ENCODE measurements at places on chromosomes 2 and 18.

- no peak for DNase-seq
These were observed 474 bp upstream of the GCA start for GRCh38 chr2:162343492-162343823.

DNA sequence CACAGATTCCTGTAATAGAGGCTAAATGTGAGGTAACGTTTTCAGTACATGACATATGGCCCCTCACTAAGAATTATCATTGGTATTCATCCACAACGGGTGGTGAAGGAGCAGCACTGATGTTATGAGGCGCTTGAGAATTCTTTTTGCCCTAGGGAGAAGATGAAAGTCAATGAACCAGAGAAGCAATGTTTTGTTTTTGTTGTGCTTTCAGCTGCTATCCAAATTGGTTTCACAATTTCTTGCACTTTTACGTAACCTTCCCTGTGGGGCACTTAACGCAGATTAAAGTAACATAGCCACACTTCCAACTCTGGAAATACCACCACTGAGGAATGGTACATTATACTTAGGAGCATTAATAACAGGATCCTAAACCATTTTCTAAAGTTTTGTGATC, 13.3 kb upstream of the CCDC85A start:
- DNase-seq, result no peak

GRCh38 chr2:100747551-100747950, 72.4 kb upstream of the NPAS2 start:
- DNase-seq, result no peak

- peak; percentile 89 for DNase-seq
These were observed at the start of gene SERPINE2 for GRCh38 chr2:224039080-224039769. Gene SERPINE2, minus strand, starts transcription at chr2:224039286. Its CDS starts 37,386 bp downstream, at chr2:224001900.

GRCh38 chr2:10405448-10405847, 42.7 kb downstream of the ODC1 start:
- peak; percentile 95 for DNase-seq

DNA sequence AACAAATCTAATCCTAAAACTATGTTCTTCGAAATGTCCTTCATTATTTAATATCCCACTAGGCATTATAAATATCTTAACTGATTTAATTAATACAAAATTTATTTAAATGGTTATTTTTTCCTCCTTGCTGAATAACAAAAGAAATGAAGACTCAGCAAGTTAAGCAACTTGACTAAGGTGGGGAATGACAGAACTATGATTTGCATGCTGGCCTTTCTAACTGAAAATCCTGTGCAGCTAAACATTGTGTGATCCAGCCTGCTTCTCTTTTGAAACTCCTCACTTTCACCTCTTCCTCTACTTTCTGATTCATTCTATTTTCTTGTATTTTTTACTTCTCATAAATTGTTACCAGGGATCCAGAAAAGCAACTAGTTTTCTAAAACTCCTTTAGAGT, 132.0 kb downstream of the CALCRL start:
- no peak for DNase-seq

DNA sequence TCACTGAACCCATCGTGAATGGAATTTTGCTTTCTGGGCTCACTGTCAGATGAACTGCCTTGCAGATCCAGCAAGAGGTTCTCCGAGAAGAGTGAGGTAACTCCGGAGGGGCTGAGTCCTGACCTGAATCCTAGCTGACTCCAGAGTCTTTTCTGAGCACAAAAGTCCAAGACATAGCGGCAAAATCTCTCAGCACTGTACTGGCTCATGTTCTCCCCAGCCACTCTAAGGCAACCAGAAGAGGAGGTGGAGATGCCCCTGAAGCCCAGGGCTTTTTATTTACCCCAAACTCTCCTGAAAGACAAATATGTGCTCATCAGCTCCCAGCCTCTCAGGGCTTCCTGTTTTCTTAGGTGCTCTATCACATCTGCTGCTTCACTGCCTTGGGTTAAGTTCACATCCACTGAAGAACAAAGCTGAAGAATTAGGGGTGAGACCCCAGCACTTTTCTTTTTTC, 221.8 kb downstream of the MREG start:
- no peak for DNase-seq

DNA sequence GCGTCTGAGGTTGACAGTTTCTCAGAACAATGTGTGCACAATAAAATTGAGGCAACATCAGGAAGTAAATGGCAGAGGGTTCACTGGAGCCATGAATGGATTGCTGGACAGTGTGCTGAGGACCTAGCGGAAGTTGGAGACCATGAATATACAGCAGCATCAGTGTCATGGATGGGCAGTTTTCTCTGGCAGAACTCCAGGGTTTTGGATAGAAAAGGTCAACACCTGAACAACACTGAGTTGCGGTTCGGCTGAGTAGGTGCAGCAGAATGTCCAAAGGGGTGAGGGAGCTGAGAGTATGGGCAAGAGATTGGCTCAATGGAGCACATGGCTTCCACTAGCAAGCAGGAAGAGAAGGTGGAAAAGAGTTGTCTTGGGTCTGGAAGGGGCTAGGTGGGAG, 73.7 kb downstream of the DNER start:
- DNase-seq, result no peak

- no peak for DNase-seq
These were observed 121.0 kb downstream of the KLHL29 start for GRCh38 chr2:23505984-23506380.

DNA sequence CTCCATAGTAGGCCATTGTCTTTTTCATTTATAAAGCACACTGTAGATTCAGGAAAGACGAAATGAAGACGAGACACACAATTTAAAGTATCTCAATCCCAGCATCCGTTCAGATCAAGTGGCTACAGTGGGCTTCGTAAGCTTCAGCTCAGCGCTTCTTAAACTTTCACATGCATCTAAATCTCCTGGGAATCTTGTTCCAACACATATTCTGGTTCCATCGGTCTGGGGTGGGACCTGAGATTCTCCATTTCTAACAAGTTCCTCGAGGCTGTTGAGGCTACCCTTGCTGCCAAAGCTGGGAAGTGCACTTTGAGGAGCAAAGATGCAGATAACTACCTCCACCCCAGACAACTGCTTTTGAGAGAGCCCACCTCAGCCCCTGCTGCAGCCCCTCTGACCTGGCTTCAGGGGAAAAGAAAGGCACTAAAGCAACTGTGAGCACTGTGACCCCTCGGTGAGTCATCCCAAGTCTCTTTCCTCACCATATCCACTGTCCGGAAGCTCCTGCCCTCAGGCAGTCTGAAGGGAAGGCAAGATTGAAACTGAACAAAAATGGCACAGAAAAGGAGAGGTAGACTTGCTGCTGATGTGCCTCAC, 201.1 kb upstream of the FBXO11 start:
- peak; percentile 69 for DNase-seq

GRCh38 chr2:215377283-215377682, 58.6 kb downstream of the FN1 start:
- no peak for DNase-seq

GRCh38 chr2:16408331-16409005, 257.2 kb downstream of the CYRIA start:
- no peak for DNase-seq

DNA sequence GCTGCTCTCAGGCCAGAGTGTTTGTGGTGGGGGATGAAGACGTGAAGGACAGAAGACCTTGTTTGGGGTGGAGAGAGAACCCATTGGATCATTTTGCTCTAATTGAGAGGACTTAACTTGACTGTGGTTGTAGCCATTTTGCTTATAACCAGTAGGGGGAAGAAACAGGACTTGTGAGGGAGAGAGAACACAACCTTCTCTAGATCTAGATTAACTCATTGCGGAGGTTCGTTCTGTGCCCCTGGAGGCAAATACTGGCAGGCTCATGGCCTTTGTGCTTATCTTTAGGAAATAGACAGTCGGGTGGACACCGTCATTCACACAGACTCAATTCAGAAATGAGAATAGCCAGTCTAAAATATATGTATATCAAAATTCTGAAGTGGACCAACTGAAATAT, 147.0 kb upstream of the LHCGR start:
- DNase-seq, result no peak

GRCh38 chr2:218002845-218003180, at the start of gene TNS1:
Gene TNS1, minus strand, starts transcription at chr2:218002995. Its CDS starts 123 bp downstream, at chr2:218002872.
- DNase-seq, result no peak

DNA sequence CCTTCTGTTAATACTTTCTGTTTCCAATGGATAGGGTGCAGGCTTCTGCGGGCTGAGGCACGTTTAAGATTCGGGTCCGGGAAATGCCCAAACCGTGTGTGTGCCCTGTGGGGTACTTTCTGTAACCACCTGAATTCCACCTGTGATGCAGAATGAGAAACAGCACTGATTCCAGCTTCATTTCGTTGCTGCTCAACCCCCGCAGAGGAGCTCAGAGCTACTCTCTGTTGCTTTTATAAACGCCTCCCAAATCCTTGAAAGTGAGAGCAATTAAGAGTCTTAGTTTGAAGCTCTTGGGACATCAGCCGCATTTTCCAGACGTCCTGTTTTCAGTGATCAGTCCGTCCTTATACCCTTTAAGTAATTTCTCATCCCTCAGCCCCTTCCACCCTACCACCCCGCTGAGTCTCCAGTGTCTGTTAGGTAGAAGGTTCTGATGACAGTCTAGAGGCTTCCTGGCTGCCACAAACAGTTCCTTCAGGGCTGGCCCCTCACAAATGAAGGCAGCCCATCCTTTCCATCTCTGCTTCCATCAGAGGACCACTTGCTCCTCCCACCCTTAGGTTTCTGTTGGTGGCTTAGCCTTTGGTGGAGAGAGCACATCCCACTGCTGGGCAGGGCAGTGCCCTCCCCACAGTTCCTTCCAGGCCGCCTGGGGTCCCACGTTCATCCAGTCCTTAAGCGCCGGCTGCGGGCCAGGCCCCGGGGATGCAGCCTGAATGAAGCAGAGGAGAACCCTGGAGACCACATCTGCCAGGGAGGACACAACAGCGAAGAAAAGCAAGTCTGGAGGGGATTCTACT, 230.1 kb downstream of the SEPTIN10 start:
- DNase-seq, result no peak

GRCh38 chr2:172484706-172485105, 57.3 kb downstream of the ITGA6 start:
- no peak for DNase-seq

DNA sequence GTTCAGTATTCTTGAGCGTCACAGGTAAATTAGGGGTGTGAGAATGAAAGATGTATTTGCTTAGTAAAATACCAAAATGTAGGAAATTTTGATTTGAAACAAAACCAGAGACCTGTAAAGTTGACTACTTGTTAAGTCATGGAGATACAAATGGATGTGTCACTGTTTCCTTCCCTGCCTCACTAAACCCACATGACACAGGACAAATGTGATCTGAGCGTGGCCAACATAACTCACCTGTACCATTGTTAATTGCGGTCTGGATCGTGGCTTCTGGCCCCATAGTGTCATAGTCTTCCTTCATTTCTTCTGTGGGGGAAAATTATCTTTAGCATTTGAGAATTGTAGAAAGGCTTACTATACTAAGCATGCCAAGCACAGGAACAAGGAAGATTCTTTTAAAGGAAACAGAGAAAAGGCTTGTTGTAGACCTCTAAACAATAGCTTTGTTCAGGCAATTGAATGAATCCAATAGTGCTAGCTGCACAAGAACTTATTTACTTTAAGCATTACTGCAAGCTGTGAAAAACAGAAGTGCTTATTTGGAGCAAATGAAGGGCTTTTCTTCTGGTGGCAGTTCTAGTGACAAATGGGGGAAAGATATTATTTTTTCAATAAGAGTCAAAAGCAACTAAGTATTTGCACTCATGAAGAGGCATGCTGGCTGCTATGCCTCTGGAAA, 95.2 kb downstream of the ZEB2 start:
- DNase-seq, result no peak

GRCh38 chr2:64260817-64261216, 116.6 kb upstream of the PELI1 start:
- DNase-seq, result no peak

GRCh38 chr18:22728016-22728415, 205.1 kb upstream of the RBBP8 start:
- DNase-seq, result no peak

GRCh38 chr18:36322734-36323133, 25.2 kb downstream of the FHOD3 start:
- DNase-seq, result no peak

DNA sequence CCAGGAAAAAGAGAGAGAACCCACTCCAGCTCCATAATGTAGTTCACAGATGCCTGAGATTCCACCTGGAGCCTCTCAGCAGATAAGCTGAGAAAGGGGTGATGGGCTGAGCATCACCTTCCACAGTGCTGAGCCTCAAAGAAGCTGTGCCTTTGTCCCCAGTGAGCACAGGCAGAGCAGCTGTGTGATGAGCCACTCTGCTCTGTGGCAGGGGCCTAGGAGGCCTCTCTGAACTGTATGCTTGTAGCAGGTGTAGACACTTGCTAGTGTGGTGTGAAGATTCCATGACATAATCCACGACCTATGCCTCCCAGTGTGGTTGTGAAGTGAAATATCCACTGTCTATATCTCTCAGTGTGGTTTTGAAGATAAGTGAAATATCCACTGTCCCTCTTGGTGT, 70.4 kb upstream of the MGAT4A start:
- DNase-seq, result no peak

- DNase-seq, result no peak
These were observed 66.8 kb downstream of the MREG start for GRCh38 chr2:215946586-215946985.

GRCh38 chr2:69667805-69668382, 24.4 kb upstream of the AAK1 start:
- DNase-seq, result no peak

DNA sequence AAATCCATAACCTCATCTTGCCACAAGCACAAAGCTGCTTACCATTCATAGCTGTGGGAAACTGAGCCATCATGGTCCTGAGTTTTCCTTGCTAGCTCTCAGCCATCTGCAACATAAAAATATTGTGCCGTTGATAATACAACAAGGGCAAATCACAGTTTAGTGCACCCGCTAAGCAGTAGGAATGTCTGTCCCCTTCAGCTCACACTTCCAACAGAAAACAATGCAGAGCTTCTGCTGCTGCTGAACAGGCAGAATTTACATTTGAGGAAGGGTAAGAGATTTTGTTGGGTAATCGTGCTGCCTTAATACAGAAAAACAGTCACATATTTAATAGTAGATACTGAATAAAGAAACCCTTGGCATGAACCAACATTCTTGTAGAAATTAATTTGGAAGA, 32.3 kb downstream of the ITSN2 start:
- DNase-seq, result no peak

GRCh38 chr2:238306672-238306998, 13.7 kb upstream of the TRAF3IP1 start:
- DNase-seq, result no peak

- no peak for DNase-seq
These were observed 33.3 kb downstream of the POLR1A start for GRCh38 chr2:86072271-86072858.

GRCh38 chr18:44423814-44424644, 256.7 kb upstream of the SETBP1 start:
- DNase-seq, result no peak

DNA sequence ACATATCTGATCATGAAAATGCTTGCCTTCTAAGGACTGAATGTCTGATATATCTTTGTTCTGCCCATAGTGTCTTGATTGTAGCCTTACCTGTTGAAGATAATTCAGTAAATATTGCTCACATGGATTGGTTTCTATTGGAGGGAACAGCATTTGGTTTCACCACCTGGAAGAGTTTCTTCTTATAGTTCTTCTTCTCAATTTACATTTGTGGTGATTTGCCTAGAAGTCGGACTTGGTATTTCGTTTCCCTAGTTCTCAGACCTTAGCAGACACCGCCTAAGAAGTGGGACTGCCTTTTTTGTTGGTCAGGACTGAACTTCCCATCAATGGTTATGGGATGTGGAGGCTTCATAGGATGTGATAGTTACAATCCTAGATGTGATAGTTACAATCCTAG, 20.2 kb downstream of the MGAT5 start:
- no peak for DNase-seq
